ENCODE measurements at places on chromosomes 6 and 20.
A peak's percentile ranks its signal among the peaks of the same experiment; 100 is the strongest.

GRCh38 chr20:31517373-31517772 lies 3.1 kb downstream of the HM13 start:
- peak; percentile 36 for DNase-seq

DNA sequence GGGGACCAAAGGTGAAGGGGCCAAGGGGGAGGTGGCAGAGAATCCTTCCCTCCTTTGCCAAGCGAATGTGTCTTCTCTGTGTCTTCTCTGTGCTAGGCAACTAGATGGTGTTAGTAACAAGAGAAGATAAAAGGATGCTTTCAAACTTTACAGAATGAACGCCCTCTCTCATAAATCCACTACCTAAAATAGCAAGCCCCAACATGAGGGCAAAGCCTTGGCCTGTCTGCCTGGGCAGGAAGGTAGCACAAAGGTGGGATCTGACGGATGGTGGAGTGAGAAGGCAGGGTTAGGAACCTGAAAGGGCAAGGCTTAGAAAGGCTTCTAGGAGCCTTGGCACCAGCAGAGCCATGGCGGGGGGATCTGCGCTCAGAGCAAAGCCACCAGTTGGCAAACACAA lies 13.6 kb upstream of the TGM3 start:
- no peak for DNase-seq

DNA sequence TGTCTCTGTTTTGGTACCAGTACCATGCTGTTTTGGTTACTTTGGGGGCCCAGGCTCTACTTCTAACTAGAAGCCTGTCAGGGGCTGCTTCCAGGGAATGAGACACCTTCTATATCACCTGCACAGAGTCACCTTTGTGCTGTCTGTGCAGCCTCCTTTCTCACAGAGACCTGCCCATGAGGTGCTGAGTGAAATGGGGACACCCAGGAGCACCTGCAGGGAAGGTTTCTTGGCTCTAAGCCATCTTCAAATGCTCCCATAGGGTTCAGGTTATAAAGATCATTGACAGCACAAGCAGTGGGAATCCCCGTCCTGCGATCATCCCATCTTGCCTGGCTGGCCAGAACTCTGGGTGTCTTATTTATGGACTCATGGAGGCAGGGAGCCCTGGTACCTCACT lies 19.1 kb downstream of the GABRR2 start:
- no peak for DNase-seq

DNA sequence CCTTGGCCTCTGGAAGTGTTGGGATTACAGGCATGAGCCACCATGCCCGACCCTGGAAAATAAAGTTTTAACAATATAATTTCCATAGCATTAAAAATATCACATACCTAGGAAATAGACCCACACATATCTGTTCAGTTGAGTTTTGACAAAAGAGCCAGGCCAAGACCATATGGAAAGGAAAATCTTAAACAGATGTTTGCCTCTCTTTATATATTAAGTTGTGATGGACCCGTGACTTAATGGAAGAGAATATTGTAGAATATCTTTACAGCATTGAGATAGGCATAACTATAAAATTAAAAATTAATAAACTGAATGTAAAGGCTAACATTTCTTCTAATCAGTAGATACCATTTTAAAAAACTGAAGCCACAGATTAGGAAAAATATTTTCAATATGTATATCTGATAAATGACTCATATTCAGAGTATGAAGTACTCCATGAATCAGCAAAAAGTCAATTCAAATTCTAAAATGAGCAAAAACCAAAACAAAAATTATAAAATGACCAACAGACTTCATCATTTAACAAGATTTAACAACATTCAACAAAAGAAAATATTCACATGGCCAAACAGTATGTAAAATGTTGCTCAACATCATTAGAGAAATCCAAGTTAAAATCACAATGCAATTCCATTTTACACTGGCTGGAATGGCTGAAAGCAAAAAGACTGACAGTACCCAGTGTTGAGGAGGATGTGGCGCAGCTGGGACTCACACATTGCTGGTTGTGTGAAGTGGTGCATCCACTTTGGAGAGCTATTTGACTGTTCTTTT lies 43.3 kb downstream of the GTF2H5 start:
- DNase-seq: peak; percentile 17

GRCh38 chr6:43742931-43743632 lies 26.9 kb upstream of the VEGFA start:
- no peak for DNase-seq
